MV-4-11 (cell line): ENCODE measurements at places on chromosomes 12 and 14.
A peak's percentile ranks its signal among the peaks of the same experiment; 100 is the strongest.

- no peak for DNase-seq
Measured at GRCh38 chr14:31078766-31079165, 52.6 kb upstream of the STRN3 start.

GRCh38 chr14:95207475-95208233, 50.3 kb upstream of the DICER1 start:
- DNase-seq: no peak

DNA sequence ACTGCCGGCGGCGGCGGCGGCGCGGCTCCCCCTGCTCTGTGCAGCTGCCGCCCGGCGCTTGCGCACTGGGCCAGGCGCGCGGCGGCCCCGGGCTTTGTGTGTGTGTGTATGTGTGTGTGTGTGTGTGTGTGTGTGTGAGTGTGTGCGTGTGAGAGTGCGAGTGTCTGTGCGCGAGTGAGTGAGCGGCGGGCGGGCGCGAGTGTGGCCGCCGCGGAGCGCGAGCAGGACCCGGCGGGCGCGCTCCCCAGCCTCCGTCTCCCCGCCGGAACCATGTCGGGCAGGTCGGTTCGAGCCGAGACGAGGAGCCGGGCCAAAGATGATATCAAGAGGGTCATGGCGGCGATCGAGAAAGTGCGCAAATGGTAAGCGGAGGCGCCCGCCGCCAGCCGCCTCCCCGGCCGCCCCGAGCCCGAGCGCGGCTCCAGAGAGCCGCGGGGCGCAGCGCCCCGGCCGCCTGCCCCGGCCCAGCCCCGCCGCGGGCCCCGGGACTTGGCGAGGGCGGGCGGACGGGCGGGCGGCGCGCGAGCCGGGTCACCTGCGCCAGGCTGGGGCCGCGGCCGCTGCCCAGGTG, at the start of gene BCL7A:
TSS of gene BCL7A (plus strand) at position 63 of the 571 bp plus-strand sequence. CDS start at position 271, 208 bp downstream.
- peak; percentile 68 for DNase-seq

GRCh38 chr12:113727651-113728061, 238.5 kb downstream of the RBM19 start:
- no peak for DNase-seq

DNA sequence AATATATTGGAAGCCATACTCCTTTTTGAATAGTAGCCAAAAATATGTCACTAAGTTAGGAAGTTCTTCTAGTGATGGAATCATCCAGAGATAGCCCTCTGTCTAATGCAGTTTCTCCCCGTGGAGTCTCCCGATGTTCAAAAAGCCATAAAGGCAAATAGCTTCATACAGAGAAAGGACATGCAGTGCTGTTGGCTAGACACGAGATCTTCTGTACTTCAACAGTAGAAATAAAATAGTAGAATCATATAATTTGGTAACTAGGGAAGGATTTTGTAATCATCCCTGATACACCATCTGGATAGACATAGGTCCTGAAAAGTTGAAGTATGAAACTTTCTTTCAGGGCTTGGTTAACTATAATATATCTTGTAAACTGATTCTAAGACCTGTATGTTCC, 27.6 kb downstream of the LRFN5 start:
- no peak for DNase-seq

DNA sequence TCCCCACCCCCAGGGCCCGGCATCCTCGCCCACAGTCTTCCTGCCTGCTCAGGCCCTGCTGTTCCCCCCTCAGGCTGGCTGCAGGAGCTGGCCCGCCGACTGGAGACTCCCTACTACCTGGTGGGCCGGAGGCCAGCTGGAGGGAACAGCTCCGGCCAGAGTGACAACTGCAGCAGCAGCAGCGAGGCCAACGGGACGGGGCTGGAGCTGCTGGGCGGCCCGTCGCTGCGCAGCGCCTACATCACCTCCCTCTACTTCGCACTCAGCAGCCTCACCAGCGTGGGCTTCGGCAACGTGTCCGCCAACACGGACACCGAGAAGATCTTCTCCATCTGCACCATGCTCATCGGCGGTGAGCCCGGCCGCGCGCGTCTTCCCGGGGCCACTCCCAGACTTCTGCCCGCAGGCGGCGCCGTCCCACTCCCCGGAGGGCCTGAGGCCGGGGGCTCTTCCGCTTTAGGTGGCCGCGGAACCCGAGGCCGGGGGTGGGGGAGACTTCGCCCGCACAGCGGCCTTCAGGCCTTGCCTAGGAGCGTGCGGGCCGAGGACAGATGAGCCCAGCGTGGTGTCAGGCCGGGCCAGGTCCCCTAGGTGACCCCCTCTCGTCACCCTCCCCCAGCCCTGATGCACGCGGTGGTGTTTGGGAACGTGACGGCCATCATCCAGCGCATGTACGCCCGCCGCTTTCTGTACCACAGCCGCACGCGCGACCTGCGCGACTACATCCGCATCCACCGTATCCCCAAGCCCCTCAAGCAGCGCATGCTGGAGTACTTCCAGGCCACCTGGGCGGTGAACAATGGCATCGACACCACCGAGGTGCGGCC, 10.2 kb downstream of the KCNH3 start:
- no peak for DNase-seq

DNA sequence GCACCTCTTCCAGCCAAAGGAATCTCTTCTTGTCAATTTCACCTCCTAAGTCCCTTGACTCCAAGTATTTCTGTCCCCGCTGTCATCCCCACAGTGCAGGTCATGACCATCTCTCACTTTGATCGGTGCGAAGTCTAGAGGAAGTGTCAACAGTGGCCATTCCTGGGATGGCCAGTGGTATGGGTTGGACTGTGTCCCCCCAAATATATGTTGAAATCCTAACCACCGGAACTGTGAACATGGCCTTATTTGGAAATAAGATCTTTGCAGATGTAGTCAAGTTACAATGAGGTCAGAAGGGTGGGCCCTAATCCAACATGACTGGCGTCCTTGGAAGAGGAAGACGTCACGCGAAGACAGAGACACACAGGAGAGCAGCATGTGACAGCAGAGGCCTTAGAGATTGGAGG, 155.9 kb upstream of the PRMT8 start:
- DNase-seq: peak; percentile 2

DNA sequence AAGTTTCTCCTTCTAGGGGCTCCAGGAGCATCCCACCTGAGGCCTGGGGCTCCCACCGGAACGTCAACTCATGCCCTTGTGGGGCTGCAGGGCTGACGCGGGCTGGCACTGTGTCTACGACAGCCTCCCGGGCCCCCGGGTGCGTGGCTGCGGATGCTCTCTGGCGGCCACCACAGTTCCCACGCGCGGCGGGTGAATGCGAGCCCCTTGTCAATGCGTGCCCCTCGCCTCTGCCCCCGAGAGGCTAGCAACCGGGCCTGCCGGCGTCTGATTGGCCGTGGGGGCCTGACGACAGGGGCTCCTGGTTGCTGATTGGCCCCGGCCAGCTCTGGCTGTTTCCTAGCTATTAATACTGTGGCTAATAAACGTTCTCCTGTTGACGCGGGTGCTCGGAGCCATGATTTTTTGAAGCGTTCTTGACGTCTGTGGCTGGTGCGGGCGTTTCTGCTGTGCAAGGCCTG, 1.8 kb upstream of the MEG3 start:
- DNase-seq: no peak

- DNase-seq: no peak
Measured at GRCh38 chr12:105253866-105254513, 18.0 kb upstream of the APPL2 start.

DNA sequence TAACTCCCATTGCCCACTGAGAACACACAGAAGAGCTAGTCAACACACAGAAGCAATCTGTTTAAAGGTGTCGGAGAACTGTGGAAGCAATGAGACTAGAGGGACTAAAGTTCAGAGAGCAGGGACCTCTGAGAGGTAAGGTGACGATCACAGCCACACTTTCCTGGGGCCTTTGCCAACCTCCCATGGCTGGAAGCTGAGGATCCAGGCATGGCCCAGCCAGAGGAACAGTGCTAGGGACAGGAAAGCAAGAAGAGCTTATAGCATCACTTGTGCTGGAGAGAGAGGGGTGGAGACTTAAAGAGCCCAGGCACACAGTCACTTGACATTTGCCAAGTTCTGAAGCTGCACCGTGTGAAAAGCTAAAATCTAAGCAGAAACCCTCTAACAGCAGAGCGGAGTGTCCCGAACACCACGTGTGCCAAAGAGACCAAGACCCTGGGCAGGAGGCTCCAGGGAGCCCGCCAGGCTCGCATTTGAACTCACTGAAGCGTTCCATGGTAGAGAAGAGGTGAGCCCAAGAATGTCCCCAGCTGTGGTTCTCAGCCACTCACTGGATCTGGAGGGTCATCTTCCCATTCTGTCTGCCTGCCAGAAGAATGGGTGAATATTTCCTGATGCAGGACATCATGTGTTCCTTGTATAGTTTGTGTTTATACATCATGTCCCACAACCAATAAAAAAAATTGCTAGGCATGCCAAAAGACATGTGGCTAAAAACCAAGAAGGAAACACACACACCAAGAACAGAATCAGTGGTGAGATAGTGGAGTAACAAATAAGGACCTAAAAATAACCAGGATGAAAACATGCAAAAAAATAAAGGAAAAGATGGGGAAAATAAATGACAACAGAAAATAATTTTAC, 174.0 kb upstream of the C14orf180 start:
- no peak for DNase-seq

GRCh38 chr12:124514145-124514995, 53.0 kb downstream of the NCOR2 start:
- no peak for DNase-seq

DNA sequence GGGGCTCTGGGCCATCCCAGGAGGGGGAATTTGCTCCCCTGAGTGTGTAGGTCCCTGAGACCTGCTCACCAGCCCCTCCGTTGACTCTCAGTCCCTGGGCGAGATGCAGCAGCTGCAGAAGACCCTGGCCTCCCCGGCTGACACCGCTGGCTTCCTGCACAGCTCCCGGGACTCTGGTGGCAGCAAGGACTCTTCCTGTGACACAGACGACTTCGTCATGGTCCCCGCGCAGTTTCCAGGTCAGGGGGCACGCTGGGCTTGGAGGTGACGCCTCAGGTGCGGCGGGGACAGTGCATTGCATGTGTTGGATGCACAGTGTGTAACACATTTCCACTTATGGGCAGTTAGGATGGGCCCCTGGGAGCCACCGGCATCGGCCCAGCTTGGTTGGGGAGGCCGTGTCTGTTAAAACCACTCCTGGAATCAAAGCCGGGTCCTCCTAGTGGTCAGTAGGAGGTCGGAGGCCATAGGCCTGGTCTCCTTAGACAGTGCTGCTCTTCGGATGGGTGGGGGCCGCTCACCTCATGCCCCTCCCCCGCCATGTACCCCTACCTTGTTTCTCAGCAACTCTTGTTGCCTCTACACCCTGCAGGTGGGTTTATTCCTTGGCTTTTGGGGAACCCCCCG, 17.1 kb upstream of the PUS1 start:
- DNase-seq: no peak

DNA sequence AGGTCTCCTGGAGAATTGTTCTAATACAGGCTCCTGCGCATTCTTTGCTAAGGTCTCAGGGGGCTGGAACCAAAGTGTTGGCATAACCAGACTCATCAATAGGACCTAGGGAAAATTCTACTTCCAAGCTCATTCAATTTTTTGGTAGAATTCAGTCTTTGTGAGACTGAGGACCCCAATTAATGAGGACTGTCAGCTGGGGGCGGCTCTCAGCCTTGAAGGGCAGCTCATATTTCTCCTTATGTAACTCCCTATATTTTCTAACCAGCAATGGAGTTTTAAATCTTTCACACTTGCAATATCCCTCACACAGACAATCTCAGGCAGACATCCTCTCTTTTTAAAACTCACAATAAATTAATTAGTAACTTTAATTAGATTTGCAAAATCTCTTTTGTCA, 476.4 kb upstream of the LRFN5 start:
- no peak for DNase-seq

DNA sequence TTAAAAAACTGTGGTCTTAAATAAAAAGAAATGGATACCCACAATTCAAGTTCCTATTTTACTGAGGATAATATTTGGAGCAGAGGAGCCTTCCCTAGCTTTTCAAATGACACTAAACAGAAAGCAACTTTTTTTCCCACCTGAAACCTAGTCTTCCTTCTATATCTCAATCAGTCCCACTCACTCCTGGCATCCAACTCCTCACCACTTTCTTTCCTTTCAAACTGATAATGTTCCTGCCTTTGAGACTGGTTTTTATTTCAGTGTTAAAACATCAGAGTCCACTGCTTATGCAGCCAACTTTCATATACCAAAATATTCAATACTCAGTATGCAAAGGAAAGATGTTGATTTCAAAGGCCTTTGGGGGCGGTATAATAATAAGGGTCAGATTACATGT, 225.6 kb downstream of the GXYLT1 start:
- DNase-seq: no peak

DNA sequence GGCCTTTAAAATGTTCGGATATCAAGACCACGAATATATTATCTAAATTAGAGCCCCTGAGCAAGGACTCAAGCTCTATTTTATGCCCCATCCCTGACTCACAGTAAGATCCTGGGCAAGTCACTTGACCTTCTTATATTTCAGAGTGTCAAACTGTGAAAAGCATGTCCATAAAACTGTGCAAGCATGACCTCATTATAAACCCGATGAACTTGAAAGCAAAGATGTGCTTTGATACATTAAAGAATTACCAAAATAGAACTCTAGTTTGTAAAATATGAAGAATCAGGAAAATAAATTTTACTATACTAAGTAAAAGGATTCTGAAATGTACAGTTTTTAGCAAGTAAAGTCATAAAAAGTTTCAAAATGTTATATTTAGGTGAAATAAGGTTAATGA, 2.9 kb upstream of the CALM1 start:
- DNase-seq: no peak

- no peak for DNase-seq
Measured at GRCh38 chr12:93221841-93222240, 155.9 kb upstream of the NUDT4 start.

DNA sequence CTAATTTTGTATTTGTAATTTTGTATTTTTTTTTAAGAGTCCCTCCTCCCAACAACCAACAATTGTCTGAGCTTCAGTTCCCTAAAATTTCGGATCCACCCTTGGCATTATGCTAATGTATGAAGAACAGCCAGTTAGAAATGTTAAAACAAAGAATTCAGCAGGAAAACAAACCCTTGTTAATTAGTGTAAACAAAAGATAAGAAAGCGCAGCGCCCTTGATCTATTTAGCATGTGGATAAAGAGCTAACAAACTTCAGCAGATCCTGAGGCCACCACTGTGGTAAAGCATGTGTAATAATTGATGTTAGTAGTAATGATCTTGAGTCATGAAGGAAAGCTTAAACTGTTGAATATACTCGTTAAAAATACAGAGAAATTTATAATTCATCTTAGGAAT, 199.8 kb downstream of the TMX1 start:
- no peak for DNase-seq

DNA sequence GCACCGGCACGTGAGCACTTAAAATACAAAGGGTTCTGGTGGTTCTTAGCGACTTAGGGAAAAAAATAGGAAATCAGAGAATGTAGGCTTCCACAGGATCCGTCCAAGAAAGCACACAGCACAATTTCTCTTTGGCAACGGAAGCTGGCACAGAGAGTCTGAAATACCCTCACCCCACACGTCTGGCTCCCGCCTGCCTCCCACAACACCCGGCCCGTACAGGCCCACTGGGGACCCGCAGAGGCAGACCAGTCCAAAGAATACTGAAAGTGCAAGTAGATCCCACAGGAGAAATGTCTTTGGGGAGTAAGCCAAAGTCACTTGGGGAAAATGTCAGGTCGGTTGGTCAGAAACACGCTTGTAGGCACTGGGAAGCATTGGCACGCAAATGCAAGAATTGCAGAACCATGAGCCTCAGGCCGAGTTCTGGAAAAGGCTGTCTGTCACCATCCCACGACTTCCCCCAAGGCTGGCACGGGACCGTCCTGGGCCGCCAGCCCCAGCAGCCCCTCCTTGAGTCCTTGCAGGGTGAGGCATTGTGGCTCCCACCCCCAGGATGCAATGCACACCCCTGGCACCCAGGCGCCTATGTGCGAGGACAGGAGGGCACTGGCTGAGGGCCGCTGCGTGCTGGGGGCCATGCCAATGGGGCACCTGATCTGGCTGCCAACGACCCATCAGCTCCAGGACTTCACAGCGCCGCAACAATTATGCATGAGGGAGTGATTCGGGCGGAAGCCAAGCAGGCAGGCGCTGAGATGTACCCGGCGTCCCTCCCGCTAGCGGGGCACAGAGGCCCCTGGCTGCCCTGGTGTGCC, 29.7 kb downstream of the CHGA start:
- no peak for DNase-seq
